ENCODE measurements at places on chromosomes 6 and 20.

- DNase-seq: no peak
Measured at GRCh38 chr6:149129371-149130077, 188.0 kb upstream of the TAB2 start.

GRCh38 chr6:4777394-4777935 is 1.3 kb downstream of the CDYL start:
- peak; percentile 14 for DNase-seq

DNA sequence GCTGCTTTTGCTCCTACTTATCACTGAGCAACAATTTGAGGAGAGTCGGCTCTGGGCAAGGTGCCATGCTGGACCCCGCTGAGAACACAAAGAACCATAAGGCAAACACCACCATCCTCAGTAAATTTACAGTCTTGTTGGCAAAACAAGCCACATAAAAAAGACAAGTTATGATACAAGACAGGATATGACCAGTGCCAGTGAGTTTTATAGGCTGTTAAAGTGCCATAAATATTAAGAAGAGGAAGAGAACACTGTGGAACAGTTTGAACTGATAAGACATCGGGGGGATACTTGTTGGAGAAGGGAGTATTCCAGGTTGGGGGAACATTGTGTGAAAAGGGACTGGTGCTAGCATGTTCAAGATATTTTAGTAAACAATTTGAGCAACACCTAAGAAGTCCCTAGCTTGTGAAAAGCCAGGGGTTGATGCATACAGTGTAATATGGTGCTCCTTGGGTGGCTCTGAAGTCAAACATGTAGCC is 25.3 kb upstream of the RIPOR2 start:
- DNase-seq: no peak

DNA sequence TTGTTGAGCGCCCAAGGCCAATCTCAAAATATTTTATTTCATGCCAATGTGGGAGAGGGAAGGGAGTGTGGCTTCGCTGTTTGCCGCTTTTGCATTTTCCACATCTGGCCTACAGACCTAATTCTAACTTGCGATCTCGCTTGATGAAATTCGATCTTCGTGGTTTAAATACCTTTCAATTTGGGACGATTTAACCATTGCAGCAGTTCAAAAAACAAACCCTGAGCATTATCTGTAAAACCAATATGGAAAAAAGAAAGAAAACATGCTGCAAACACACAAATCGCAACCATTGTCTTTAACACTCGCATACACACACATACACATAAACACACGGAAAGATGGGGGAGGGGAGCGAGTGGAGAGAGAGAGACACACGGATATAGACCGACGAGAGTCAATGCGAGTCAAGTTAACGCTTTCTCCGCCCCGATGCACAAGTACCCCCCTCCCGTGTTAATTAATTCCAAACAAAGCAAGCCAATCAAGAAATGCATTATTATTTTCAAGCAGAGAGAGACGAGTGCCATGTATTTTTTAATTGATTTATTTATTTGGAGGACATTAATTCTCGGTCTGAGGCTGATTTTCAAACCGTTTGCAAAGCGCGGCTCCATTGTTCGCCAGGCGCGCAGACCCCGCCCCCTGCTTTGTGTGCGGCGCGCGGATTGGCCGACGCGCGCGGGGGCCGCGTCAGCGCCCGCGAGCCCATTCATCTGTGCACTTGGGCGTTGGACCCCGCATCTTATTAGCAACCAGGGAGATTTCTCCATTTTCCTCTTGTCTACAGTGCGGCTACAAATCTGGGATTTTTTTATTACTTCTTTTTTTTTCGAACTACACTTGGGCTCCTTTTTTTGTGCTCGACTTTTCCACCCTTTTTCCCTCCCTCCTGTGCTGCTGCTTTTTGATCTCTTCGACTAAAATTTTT is at the start of gene MARCKS:
Gene MARCKS, plus strand, starts transcription at position 721 of the 931 bp plus-strand sequence. CDS start 401 bp downstream, outside the sequence.
- no peak for DNase-seq

GRCh38 chr6:56514395-56514794 is 128.3 kb downstream of the DST start:
- DNase-seq: no peak

- DNase-seq: no peak
Measured at GRCh38 chr6:134880487-134881190, 69.3 kb downstream of the ALDH8A1 start.

DNA sequence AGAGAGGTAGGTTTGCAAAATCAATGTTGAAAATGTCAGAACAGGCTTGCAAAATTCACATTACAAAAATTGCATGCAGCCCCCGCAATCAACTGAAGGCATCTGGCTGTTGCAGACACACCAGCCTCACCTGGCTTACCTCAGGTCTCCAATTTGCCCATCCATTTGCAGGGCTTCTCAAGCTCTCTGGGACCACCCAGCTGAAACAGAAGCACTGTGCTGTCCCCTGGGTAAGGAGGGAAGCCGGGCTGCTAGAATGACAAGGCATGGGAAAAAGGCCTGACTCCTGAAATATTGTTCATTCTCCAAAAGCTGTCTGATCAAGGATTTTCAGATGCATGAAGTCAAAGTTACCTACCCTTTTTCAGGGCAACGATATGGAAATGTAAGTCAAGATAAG is 52.6 kb upstream of the CD93 start:
- no peak for DNase-seq

GRCh38 chr6:163745536-163746400 is 331.2 kb downstream of the QKI start:
- no peak for DNase-seq

GRCh38 chr6:18596531-18596835 is 209.3 kb downstream of the RNF144B start:
- DNase-seq: no peak

GRCh38 chr6:2737885-2738284 is 12.8 kb downstream of the MYLK4 start:
- no peak for DNase-seq

DNA sequence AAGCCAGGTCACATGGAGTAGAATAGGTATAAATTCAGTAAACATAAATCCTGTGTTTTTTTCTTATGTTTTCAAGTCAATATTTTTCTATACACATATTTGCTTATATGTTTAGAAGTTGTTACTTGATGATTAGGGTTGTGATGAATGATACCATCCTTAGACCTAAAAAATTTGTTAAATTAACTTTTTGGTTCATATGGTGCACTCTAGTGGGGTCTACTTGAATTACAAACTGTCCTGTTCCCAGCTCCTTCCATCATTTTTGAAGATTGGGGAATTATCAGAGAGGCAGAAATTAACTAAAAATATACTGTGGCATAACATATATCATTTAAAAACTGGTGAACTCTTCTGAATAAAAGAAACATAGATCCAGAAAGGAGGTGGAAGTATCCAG is 48.3 kb upstream of the RIPPLY2 start:
- DNase-seq: no peak

- no peak for DNase-seq
Measured at GRCh38 chr20:1830240-1830639, 65.0 kb upstream of the SIRPA start.

GRCh38 chr6:166075925-166076324 is 91.7 kb downstream of the TBXT start:
- DNase-seq: no peak

GRCh38 chr6:20538131-20538662 is 3.9 kb downstream of the CDKAL1 start:
- no peak for DNase-seq

- no peak for DNase-seq
Measured at GRCh38 chr20:10648651-10649050, 25.1 kb downstream of the JAG1 start.

DNA sequence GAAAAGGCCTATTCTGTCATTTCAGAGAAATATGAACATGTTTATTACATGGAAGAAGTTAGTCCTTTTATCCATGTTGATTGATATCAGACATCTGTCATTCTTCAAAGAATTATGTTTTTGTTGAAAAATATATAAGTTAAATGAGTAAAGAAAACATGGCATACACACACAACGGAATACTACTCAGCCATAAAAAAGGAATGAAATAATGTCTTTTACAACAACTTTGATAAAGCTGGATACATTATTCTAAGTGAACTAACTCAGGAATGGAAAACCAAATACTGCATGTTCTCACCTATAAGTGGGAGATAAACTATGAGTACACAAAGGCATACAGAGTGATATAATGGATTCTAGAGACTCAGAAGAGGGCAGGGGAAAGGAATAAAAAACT is 9.3 kb downstream of the FKBP5 start:
- no peak for DNase-seq

GRCh38 chr6:35370124-35370741 is 27.9 kb downstream of the PPARD start:
- peak; percentile 37 for DNase-seq

GRCh38 chr6:113202852-113203714 is 654.1 kb upstream of the MARCKS start:
- DNase-seq: no peak

DNA sequence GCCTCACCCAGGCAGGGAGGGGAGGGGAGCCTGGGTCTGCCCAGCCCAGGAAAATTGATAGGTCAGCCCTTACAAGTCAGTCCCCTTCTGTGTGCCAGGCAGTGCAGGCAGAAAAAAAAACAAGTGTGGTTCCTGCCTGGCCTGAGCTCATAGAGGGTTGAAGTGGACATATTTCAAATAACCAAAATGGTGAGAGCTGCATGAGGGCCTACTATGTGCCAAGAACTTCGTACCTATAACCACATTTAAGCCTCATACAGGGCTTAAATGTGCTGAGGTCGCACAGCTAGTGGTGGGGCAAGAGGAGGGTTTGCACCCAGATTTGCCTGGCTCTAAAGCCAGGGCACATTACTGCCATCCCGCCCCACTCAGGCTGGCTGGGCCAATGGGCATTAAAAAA is 6.9 kb upstream of the NOL4L start:
- no peak for DNase-seq

- no peak for DNase-seq
Measured at GRCh38 chr6:12679341-12679740, 37.2 kb upstream of the PHACTR1 start.

DNA sequence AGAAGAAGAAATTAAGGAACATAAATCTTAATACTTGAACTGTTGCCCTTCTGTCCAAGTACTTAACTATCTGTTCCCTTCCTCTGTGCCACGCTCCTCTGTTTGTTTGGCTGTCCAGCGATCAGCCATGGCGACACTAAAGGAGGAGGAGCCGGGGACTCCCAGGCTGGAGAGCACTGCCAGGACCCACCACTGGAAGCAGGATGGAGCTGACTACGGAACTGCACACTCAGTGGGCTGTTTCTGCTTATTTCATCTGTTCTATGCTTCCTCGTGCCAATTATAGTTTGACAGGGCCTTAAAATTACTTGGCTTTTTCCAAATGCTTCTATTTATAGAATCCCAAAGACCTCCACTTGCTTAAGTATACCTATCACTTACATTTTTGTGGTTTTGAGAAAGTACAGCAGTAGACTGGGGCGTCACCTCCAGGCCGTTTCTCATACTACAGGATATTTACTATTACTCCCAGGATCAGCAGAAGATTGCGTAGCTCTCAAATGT is 17.1 kb downstream of the IRF4 start:
- no peak for DNase-seq

DNA sequence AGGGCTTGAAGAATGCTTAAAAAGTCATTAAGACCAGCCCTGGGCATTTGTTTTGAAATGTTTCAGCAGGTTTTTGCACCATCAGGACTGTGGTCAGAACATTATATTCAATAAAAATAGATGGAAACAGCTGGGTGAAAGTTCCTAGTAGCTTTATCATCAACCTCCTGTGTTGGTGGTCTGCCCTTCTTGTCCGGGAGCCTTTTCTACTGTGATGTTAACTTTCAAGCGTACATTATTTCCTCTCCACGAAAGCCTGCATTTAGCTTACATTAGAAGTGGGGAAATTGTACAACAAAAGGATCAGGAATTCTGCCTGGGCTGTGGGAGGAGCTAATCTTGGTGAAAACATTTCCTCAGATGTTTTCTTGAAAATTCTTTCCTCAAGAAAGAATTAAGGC is 71.1 kb downstream of the LAMA4 start:
- DNase-seq: no peak

DNA sequence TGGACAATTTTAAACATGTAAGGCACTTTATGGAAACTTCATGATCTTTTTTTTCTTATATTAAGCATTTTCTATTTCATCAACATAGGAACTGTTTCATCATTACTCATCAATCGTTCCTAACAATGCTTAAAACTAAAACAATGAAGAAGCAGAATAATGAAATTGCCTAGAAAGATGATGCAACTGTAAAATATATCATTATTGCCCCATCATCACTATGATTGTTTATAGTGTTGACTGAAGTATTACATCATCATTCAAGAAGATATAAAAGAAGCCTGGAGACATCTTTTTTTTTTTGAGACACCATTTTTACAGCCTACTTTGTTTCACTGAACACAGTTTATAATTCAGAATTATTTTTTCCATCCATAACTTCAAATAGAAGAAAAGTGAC is 147.2 kb downstream of the TRDN start:
- DNase-seq: no peak

DNA sequence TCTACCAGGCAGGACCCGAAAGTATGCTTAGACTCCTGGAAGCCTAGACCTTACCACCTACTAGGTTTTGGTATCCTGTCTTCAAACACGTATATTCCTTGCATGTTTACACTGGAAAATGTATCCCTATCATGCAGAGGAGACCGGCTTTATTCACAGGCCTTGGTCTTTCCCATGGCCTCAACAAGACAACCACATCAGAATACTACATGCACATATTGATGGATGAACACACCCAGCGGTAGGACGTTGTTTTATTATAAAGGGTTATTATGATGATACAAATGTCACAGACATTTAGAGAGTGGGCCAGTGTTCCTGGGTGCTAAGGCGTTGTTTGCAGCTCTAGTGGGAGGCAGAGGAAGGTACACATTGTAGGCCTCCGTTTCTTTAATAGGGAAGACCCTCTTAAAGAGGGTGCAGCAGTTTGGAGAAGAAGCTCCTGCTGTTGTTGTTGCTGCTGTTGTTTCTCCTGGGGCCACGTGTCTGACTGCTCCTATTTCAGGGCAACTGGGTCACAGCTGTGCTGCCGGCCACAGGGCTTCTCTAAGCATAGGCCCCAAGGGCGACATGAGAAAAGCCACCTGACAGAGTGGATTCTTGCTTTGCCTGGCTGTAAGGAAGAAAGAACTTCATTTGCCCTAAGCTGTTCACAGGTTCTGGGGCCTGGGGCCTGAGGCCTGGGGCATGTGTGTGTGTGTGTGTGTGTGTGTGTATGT is 98.3 kb upstream of the SASH1 start:
- DNase-seq: no peak

DNA sequence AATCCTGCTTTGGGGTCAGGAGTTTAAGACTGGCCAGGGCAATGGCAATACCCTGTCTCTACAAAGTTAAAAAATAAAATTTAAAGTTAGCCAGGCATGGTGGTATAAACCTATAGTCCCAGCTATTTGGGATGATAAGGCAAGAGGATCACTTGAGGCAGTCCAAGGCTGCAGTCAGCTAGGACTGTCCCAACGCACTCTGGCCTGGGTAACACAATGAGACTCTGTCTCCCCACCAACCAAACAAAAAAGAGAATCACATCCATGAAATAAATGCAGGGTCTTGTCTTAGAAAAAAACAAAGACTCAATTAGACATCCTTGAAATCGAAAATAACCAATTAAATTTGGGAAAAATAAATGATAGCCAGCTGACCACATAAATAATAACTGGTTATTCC is 88.9 kb downstream of the PHIP start:
- no peak for DNase-seq

DNA sequence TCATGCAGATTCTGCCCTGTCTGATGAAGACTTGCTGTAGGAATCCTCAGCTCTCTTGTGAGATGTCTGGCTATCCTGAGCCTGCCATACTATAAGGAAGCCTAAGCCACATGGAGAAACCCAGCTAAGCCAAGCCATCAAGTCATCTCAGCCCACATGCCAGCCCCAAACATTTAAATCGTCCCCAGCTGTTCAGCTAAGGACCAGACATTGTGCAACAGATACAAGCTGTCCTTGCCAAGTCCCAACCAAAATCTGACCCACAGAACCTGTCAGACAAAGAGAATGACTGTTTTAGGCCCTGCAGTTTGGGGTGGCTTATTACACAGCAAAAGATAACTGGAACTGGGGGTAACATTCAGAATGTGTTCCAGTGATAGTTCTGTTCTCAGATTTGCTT is 36.8 kb upstream of the FOXC1 start:
- DNase-seq: no peak

Data from CD4-positive, alpha-beta T cell treated with Interleukin-10 for 1 hour (primary cell).